Left renal cortex interstitium (tissue), 4 donors: ENCODE measurements at places on chromosomes 6 and 20. TPM values are rescaled to one million over a fixed set of nuclear protein-coding genes. Genes with fewer than 3 reads are reported as not detected.

DNA sequence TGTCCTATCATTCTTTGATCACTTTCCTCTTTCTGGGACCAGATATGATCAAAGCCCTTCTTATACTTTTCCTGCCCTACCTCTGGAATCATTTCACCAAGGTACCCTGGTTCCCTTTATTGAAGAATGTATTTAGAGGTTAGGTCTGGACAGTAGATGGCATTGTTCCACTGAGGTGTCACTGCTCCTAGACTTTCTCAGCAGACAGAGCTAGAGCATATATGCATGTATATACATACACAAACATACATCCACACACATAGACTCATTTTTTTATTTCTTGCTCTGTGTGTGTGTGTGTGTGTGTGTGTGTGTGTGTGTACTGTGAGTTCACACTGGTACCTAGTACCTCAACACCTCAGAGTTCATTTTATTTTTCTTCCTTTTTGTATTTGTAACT, 40.9 kb downstream of the PTPRA start:
- no peak for DNase-seq

DNA sequence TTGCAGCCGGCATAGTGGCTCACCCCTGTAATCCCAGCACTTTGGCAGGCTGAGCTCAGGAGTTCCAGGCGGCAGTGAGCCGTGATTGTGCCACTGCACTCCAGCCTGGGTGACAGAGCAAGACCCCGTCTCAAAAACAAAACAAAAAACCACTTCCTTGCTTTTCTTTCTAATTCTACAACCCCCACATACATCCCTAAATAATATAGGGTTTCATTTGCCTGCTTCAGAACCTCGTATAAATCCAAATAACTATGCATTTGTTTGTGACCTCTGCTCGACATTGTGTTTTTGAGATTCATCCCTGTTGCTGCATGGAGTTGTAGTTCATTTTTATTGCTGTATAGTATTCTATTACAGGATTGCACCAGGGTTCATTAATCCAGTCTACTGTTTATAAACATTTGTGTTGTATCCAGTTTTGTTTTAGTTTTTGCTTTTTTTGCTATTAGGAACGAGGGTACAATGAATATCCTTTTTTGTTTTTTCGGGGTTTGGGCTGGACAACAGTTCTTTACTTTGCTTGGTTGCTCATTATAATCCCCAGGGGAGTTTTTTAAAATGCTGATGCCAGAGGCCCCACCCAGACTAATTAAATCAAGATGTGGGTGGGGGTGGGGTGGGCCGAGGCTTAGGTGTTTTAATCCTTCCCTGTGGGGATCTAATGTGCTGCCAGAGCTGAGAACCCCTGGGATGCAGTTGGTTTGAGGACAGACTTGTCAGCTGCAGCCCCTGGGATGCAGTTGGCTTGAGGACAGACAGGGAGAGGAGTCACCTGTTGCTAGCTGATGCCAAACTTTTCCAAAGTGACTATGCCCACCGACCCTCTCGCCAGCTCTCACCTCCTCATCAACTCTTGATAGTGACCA, 2.4 kb upstream of the SNAI1 start:
- no peak for DNase-seq

DNA sequence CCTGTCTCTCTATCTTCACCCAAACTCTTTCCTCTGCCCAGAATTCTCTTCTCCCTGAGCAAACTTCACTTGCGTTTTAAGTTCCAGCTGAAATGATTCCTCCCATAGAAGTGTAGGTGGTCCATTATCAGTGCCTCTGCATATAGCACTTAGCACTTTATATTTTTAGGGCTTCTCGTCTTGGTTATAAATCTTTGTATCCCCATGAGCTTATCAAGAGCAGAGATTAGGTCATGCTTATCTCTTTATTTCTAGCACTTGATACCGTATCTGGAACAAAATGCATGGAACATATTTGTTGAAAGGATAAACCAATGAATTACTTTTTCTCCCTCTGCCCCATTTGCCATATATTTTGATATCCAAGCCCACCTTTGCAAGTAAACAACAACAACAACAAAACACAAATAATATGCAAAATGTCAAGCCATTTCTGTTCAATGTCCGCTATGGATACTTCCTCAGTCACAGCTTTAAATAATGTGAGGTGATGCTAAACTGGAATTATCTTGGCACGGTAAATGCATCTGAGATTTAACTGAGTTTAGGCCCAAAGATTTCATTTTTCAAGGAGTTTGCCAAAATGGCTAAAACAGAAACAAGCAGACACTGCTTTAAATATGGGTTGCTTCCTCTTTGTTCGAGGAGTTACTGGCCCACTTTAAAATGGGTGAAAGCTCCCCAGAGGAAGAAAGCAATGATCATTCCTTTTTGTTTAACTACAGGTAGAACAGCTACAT, 106.2 kb upstream of the STMND1 start:
- no peak for DNase-seq

DNA sequence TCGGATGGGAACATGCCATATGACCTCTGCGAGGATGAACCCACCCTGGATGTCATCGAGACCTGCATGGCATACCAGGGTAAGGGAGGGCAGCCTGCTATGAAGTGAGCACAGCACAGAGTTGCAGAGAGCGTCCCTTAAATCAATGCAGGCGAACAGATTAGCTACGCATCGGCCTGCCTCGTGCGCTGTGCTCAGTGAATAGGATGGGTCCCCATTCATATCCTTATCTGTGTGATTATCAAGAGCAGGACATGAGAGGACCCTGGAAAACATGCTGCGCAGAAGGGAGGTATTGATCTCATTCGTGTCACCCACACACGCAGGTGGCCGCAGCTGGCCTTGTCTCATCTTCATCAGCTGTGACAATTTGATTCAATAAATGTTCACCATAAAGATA, 25.6 kb upstream of the FAM83D start:
- no peak for DNase-seq

- no peak for DNase-seq
These were observed 17.2 kb downstream of the SERINC3 start for GRCh38 chr20:44504402-44505307.

COX4I2 gene
- 2.4 TPM for polyA plus RNA-seq

DNA sequence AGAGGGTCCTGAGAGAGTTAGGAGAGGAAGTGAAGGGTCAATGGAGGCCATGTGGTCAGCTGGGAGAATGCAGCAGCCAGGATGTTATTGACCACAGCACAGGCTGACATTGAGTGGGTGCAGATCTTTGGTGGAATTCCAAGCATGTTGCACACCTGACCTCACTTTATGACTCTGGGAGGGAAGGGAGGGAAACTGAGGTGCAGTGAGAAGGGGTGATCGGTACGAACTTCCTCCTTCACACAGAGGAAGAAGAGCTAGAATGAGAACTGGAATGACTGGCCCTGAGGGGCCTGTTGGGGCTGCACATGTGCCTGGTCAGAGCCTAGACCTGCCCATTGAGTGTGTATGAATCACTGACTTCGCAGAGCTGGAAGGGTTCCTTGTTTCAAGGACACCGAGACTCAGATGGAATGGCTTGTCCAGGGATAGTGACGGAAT, 9.8 kb downstream of the FAM83D start:
- no peak for DNase-seq

SEL1L2 gene
- not detected for polyA plus RNA-seq
